ENCODE measurements at places on chromosomes 4 and X. TPM values are rescaled to one million over a fixed set of nuclear protein-coding genes. Genes with fewer than 3 reads are reported as not detected.

The RADX gene
- 3.5 TPM for total RNA-seq

DNA sequence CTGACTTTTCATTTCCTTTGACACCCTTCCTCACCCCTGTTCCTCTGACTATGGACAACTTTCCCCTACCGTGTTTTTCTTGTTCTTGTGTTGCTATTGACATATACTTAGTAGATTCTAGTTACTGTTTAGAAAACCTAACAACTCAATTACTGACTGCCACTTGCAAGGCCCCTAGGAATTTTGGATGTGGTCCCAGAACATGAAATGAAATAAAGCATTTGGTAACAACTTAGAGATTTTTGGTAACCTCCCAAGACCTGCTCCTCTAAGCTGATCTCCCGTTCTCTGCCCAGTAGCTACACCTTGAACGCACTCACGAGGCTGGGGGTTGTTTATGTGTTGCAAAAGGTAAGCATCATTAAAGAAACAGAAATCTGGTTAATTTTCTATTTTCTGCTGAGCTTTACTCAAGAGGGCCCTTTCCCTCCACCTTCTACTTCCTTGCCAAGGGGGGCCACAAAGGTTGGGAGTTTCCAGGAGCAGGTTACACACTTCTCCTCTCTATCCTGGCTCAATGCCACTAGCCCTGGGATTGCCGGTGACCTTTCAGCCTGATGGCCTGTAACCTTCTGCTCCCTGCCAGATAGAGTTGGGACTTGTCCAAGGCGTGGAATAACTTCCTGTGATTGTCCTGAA is 20.5 kb downstream of the GAB3 start:
- DNase-seq, result no peak

DNA sequence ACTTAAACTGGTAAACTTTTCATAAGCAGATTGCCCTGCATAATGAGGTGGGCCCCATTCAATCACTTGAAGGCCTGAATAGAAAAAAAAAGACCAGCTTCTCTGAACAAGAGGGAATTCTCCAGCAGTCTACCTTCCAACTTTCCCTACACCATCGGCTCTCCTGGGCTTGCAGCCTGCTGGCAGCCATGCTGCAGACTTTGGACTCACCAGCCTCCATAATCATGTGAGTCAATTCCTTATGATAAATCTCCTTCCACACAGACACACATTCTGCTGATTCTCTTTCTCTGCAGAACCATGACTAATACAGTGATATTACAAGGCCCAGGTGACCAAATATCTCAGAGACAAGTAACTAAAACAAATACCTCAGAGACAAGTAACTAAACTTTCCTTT is 113.8 kb upstream of the WDR17 start:
- no peak for DNase-seq

DNA sequence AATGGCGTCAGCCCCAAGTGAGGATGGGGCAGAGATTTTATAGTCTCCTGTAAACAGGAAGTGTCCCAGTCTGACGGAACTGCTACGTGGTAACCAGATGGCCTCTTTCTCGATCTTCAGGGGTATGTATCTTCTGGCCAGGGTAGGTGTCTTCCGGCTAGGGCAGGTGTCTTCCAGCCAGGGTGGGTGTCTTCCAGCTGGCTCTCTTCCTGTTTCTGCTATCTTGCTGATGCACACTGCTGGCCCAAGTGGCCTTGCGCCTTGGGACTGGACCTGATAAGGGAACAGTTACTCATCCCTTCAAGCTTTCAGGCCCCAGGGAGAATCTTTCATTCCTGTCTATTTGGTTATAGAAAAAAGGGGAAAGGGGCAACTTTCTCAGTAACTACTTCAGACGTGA is 178.7 kb upstream of the MAGEE2 start:
- no peak for DNase-seq

The USP17L26 gene
- total RNA-seq, result not detected

The MMRN1 gene
- total RNA-seq, result 12.0 TPM

The HMGN5 gene
- total RNA-seq, result 7.5 TPM

The ANKRD37 gene
- total RNA-seq, result 31.4 TPM

GRCh38 chrX:154040307-154040756 is 20.6 kb upstream of the IRAK1 start:
- DNase-seq, result no peak

DNA sequence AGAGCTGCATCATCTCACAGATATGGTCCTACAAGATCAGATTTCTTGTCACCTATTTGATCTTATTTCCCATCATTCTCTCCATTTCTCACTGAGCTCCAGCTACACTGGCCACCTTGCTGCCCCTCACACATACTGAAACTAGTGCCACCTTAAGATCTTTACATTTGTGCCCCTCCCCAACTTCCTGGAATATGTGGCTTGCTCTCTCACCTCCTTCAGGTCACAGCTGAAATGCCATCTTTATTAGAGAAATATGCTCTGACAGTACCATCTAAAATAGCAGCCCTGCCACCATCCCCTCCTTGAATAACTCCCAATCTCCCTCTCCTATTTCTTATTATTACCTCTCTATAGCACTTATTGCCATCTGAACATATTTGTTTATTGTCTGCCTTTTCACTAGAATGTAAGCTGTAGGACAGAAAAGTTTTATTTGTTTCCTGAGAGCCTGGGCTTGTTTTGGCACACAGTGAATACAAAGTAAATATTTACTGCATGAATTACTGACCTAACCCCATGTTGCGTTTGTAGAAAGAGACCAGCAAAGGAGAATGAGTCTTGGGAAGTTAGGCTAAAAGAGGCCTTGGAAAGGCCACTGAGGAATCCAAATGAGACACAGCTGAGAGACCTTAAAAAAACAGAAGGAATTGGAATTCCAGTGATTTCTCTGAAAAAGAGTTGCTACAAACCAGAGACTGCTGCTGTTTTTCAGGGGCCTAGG is 22.7 kb downstream of the DYNLT3 start:
- DNase-seq, result no peak

- DNase-seq, result no peak
These were observed 2054.9 kb downstream of the PCDH7 start for GRCh38 chr4:32775049-32775448.

GRCh38 chr4:139956507-139957017 is 197.4 kb downstream of the MAML3 start:
- no peak for DNase-seq

- no peak for DNase-seq
These were observed 57.0 kb upstream of the SLC25A4 start for GRCh38 chr4:185086053-185086452.

The EREG gene
- total RNA-seq, result 0.20 TPM

The PCDH7 gene
- 14.3 TPM for total RNA-seq

The ZBED1 gene
- 48.9 TPM for total RNA-seq

DNA sequence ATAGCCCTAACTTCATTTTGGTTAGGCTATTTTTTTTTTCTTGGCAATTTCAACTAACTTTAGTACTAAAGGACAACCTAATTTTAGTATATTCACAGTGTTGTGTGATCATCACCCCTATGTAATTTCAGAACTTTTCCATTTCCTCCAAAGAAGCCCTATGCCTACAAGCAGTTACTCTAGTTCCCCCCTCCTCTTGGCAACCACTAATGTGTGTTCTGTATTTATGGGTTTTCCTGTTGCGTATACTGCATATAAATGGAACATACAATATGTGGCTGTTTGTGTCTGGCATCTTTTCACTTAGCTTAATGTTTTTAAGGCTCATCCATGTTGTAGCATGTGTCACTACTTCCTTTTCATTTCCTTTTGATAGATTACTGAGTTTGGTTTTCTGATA is 57.6 kb downstream of the N4BP2 start:
- DNase-seq, result no peak

The MSX1 gene
- 42.3 TPM for total RNA-seq

DNA sequence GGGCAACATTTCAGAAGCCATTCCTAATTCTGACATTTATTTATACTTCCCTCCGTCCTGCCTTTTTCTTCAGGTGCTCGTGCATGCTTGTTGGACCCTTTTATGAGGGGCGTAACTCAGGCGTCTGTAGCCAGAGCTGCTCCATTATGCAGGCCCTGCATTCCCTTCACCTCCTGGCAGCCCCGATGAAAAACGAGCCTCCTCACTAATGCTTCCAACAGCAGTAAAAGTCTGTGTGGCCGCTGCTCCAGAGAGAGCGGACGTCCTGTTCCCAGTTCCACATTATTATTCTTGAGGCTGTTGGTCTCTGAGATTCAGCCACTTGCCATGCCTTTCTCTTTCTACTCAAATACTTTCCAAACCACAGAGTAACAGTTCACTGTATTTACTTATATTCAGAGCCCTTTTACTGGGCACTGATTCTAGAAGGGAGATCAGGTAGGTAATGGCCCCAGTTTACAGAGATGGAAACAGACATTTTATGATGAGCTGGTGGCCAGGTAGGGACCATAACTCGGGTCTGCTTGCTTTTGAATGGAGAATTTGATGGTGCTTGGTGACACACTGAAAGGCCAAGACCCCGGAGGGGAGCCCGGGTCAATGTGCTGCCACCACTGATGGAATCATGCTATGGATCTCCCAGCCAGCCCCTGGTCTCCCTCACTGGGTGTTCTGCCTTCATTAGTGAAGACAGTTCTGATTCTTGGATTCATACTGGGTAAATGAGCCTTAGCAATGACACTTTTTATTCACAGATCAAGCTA is 101.0 kb downstream of the GATB start:
- peak; percentile 56 for DNase-seq

DNA sequence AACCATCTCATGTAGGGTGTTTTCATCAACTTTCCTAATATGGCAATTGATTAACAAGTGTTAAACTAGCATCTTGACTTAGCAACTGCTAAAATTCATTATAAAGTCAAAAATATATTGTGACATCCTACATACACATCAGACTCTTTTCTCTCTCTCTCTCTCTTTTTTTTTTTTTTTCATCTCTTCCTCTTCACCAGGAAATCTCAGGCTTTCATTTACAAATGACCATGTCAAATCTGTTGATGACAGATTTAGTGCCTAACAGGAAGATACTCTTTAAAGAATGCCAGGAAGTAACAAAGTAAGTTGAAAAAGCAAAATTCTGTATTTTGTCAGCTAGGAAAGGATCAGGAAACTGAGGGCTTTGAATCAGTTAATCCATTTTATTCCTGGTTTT is 365.5 kb downstream of the PCDH7 start:
- DNase-seq, result no peak

DNA sequence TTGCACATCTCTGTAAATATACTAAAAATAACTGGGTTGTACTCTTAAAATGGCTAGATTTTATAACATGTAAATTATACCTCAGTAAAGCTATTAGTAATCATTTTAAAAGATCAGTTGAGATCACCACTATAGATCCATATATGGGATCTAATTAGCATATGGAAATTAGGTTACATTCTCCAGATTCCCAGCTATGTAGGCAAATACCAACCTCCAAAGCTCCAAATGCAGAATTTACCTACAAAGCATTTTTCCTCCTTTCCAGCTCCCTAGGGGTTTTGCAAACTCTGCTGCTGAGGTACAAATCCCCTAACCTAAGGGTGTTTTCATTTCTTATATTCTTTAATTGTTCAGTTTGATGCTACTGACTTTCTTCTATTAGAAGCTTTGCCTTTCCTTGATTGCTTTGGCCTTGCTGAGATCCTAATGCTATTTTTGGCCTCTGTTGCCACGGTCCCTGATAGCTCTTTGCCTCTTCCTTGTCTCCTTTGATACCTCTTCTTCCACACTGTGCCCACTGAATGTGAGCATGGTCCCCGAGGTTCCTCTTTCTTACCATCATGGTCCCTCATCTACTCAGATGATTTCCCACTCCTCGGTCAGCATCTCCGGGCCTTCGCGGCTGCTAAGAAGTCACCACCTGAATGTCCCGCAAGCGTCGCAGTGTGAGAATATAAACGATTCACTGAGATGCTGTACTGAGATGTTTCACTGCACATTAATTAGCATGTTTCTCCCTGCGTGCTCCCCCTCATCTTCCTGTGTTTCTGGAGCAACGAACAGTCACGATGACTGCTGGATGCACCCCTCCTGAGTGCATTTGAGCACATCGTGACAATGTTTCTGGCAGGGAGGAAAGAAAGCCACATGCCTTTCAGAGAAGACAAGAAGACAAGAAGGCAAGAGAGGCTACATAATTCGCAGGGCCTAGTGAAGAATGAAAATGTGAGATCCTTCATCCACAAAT is 23.8 kb downstream of the ENPP6 start:
- DNase-seq, result no peak

GRCh38 chr4:114599903-114600552 is 1.4 kb downstream of the UGT8 start:
- DNase-seq, result no peak

DNA sequence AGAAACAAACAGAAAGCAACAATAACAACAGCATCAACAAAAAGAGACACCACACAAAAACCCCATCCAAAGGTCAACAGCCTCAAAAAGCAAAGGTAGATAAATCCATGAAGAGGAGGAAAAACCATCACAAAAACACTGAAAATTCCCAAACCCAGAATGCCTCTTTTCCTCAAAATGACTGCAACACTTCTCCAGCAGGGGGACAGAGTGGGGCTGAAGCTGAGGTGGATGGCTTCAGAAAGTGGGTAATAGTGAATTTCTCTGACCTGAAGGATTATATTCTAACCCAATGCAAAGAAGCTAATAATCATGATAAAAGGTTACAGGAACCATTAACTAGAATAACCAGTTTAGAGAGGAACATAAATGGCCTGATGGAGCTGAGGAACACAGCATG is 888.2 kb downstream of the RAB28 start:
- no peak for DNase-seq

DNA sequence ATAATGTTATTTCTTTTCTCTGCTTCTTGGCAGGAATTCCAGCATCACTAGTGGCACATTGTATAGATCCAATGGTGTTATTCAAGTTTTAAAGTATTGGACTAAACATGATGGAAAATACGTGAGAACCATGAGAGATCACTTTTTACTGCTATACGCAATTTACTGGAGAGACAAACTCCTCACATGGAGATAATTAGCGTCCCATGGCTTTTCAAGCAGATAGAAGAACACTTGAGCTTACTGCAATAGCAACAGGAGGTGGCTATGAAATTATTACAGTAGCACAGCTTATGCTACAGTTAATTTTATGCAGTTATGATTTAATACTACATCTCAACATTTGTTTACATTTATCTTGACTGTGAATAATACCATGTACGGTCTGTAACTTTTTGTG is 11.9 kb upstream of the TMEM185A start:
- no peak for DNase-seq

DNA sequence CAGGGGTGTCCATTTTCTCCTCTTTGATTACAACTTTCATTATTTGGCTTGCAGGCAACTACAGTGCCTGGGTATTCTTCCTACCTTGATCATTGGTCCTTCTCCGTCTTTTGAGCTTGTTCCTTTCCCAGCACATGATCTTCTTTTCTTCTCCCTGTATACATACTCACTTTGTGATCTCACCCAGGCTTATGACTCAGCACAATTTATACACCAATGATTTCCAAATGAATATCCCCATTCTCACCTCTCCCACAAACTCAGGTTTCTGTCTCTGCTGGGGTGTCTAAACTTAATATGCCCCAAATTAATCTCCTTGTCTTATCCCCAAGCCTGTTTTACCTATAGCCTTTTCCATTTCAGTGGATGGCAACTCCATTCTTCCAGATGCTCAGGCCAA is 19.5 kb upstream of the C4orf54 start:
- DNase-seq, result no peak

GRCh38 chrX:81120258-81120935 is 81.3 kb downstream of the HMGN5 start:
- DNase-seq, result no peak

The QDPR gene
- 17.7 TPM for total RNA-seq

The HERC5 gene
- 2.1 TPM for total RNA-seq

GRCh38 chr4:137420901-137421396 is 111.3 kb downstream of the PCDH18 start:
- no peak for DNase-seq

GRCh38 chrX:110746014-110746413 is 49.6 kb downstream of the CHRDL1 start:
- no peak for DNase-seq

All from tibial nerve (tissue), 4 donors.